ENCODE measurements at places on chromosomes 6 and 20.

GRCh38 chr6:89255417-89255816 is 38.3 kb upstream of the GABRR1 start:
- no peak for DNase-seq

DNA sequence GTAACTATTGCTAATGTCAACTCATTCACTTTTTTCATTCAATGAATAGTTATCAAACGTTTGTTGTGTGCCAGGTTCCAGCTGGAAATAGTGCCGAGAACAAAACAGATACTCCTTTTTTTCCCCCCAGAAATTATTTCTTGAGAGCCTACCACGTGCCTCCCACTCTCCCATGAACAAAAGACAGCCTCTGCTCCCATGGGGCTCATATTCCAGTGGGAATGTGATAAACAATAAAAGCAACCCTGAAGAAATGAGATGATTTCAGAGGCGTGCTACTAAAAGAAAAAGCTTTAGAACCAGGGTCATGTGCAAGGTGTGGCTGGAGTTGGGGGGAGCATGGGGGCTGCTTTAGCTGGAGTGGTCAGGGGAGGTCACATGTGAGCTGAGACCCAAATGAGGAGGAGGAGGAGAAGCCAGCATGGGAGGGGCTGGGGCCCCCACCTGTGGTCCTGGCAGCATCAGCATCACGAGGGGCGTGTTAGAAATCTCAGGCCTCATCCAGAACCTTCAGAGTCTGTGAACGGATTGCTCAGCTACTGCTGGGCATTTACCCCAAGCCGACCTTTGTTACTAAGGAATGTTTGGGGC is 157.4 kb downstream of the EYA2 start:
- DNase-seq: no peak

- DNase-seq: no peak
Measured at GRCh38 chr6:108581932-108582475, 21.3 kb downstream of the FOXO3 start.

- no peak for DNase-seq
Measured at GRCh38 chr20:19511931-19512330, 246.1 kb upstream of the RIN2 start.

Measured in activated naive CD4-positive, alpha-beta T cell (primary cell).